ENCODE measurements at places on chromosomes 4 and X.

- DNase-seq: no peak
These were observed 67.4 kb downstream of the DMP1 start for GRCh38 chr4:87717276-87718031.

GRCh38 chrX:83508006-83508405 is at the start of gene POU3F4:
Gene POU3F4 (plus strand): TSS chrX:83508290. CDS start chrX:83508325, 35 bp downstream.
- no peak for DNase-seq

DNA sequence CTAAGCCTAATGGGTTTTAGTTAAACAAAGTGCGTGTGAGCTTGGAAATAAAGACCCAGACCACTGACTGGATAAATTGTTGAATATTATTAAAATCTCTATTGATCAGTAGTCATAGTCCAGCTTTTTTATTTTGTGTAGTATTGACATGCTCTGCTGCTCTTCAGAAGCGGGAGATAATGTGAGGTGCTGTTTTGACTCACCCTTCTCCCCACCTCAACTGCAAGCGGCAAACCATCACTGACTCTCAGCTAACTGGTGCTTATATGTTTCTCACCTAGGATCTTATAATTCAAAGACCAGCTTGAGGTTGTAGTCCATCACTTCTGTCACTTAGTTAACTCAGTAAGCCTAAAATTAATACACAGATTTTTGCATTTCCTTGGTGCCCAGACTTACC is 72.2 kb downstream of the COMMD8 start:
- DNase-seq: no peak

DNA sequence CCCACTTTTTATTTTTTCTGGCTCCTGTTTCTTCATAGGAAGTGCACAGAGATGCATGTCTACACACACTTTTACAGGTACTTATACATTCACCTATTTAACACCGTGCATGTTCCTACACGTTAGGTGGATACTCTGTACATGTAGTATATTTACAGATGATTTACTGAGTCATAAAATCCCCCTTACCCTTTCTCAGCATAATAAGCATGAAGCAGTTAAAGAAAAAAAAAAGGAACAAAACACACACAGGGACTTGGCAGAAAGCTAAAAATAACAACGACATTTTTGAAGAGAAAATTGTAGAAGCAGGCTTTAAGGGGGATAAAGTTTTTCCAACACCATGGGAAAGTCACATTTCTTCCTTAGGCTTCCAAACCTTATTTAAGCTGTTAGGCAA is 96.4 kb upstream of the IQCM start:
- DNase-seq: no peak

- no peak for DNase-seq
These were observed 371.7 kb downstream of the SLITRK2 start for GRCh38 chrX:146189371-146189770.
